ENCODE measurements at places on chromosomes 13 and 19. TPM values are rescaled to one million over a fixed set of nuclear protein-coding genes. Genes with fewer than 3 reads are reported as not detected.

GRCh38 chr13:112447761-112448603 lies 71.8 kb downstream of the SPACA7 start:
- DNase-seq = no peak

GRCh38 chr19:35030257-35031071 lies at the start of gene SCN1B:
TSS of gene SCN1B (plus strand) at chr19:35030470. CDS start at chr19:35030821, 351 bp downstream.
- peak; percentile 74 for DNase-seq

DNA sequence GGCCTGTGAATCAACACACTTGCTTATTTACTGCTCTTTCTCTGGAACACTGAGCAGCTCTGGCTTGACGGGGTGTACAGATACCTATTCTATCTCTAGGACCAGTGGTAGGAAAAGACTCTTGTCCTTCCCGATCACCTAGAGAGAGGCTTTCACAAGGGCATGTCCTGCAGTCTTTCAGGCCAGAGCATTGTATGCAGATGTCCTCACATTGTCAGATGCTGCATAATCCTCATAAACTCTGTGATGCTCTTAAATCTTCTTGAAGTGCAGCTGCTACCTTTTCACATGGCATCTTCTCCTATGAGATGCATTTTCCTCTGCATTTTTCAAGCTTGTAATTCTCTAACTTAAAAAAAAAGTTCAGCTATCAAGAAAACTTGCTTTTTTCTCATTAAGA lies 369.4 kb downstream of the OLFM4 start:
- DNase-seq = no peak

C13orf46 gene
- 0.13 TPM for total RNA-seq

DNA sequence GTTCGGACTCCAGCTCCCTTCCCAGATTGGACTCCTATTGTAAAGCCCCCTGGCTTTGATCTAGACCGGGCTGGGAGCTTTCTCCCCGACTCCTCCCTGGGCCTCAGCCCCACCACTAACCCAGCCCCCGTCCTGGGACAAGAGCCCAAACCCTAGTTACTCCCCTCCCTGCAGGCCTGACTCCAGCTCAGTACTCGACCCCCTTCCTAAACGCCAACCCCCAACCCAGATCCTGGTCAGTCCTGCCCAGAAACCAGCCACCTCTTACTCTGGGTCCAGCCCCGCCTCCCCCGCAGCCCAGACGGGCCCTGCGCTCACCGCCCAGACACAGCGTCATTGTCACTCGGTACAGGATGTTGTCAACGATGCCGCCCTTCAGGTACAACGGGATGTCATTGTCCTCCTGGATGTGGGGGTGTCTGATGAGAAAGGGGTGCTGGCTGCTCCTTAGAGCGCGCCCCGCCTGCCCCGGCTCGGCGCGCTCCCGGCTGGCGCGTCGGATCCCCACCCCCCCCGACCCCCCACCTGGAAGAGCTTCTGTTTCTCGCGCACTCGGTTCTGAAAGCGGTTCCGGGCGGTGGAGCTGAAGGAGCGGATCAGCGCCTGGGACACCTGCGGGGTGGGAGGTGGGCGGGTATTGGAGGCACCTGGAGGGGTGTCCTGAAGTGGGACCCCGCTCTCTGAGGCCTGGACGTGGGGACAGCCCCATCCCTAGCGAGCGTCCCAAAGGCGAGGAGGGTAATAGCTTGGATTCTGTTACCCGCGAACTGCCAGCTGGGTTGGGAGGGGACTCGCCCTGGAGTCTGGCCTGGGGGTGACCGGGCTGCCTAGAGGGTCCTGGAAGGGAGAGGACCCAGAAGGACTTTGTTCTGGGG lies 866 bp downstream of the COX7A1 start:
- peak; percentile 52 for DNase-seq

GRCh38 chr19:55132453-55133129 lies 15.2 kb upstream of the PPP1R12C start:
- no peak for DNase-seq

GRCh38 chr13:113810640-113811039 lies 51.6 kb downstream of the TMEM255B start:
- DNase-seq = no peak

- DNase-seq = no peak
These were observed 95.7 kb upstream of the TSHZ3 start for GRCh38 chr19:31444931-31445330.

DNA sequence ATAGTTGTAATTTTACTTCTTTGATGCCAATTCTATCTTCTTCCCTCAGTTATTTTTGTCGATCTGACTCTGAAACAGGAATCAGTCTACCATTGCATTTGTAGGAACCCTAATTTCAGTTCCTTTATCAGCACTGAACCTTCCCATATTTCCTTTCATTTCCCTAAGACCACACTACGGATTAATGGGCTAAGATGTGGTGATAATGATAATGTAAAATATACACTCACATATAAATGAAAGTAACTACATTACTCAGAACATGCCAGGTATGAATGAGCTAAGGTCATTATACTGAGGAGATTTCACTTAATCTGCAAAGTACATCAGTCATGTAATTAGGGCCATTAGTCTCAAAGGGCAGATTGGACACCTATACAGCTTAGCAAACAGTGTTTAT lies 60.2 kb upstream of the RFC3 start:
- no peak for DNase-seq

- DNase-seq = no peak
These were observed 8.6 kb downstream of the TLE2 start for GRCh38 chr19:3020321-3020960.

OR7C1 gene
- total RNA-seq = not detected

GRCh38 chr19:6717036-6717435 lies 3.4 kb downstream of the C3 start:
- DNase-seq = no peak

GPR12 gene
- total RNA-seq = not detected

ALG5 gene
- 34.4 TPM for total RNA-seq

GRCh38 chr19:17687141-17687856 lies 855 bp downstream of the UNC13A start:
- DNase-seq = no peak

DNA sequence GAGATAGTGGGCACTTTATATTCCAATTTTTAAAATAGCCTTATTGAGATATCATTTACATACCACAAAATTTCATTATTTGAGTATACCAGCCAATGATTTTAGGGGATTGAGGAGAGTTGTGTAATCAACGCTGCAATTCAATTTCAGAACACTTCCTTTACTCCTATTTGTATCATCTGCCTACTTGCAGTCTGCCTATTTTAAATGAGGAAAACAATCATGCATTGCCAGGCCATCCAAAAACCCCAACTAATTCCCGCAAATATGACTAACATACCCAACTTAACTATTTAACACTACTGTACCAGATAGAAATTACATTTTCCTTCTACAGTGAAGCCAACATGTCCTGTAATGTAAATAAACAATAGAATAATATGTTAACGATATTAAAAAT lies 26.7 kb downstream of the CAB39L start:
- no peak for DNase-seq

DNA sequence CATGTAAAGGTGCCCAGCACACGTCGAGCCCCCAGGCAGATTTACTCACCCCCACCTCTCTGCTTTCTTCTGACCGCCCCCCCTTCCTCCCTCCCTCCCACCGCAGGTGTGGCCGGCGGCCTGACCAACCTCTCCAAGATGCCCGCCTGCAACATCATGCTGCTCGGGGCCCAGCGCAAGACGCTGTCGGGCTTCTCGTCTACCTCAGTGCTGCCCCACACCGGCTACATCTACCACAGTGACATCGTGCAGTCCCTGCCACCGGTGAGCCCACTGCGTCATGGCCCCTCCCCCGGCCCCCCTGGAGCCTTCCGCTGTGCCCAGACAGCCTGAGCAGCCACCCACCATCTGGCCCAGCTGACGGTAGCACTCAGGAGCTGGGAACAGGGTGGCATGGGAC lies 8.8 kb downstream of the PRPF31 start:
- no peak for DNase-seq

GRCh38 chr13:26112843-26113242 lies 61.0 kb upstream of the SHISA2 start:
- no peak for DNase-seq

DNA sequence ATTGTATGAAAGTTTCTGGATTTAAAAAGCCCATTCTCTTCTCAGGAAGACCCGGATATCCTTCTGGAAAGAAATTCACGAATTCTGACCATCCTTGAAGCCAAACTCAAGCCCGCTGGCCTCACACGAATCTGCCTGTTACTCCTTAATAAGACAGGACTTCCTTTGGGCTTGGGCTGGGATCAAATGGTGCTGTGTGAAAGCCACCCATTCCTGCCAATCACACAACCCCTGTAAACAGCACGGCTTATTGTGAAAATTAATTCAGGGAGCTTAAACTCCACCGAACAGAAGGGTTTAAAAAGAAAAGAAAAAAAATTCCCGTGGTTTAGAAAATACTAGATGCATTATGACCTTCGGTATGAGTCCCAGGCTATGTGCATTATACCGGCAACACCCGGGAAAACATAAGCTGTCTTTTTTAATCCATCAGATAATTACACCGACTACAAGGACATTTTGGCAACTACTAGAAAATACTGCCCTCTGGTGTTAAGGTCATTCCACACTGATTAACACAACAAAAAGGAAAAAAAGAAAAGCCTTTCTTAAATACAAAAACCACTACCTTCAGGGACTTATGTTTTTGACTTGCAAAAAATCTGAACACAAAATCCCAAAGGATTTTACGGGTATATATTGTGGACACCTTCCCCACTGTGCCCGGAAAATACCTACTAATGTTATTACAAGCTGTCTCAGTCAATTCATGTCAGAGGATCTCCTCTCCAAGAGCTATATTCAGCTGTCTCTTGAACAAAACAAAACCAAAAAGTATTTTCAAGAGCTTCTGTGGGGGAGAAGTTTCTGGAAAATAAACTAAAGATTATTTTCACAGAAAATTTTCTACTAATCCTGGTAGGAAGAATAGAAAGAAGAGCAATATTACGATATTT lies 76.0 kb upstream of the LSM14A start:
- DNase-seq = peak; percentile 39

GRCh38 chr13:93260591-93260990 lies 34.0 kb downstream of the GPC6 start:
- DNase-seq = no peak

GRCh38 chr13:30415430-30416030 lies 6.8 kb upstream of the UBE2L5 start:
- no peak for DNase-seq

- DNase-seq = no peak
These were observed 472.0 kb downstream of the COG6 start for GRCh38 chr13:40127476-40127875.

GRCh38 chr13:23547000-23547590 lies 23.1 kb upstream of the TNFRSF19 start:
- DNase-seq = no peak
